ENCODE measurements at places on chromosomes 12 and 14. TPM values are rescaled to one million over a fixed set of nuclear protein-coding genes. Genes with fewer than 3 reads are reported as not detected.

The DAD1 gene
- total RNA-seq = 110 TPM

The GPX2 gene
- not detected for total RNA-seq

The PLEKHG7 gene
- total RNA-seq = not detected

The MUCL1 gene
- total RNA-seq = not detected

The ACSS3 gene
- total RNA-seq = not detected

The TMEM132D gene
- not detected for total RNA-seq

The SMIM41 gene
- not detected for total RNA-seq

The MGAT2 gene
- total RNA-seq = 58.5 TPM

The MOK gene
- total RNA-seq = 0.73 TPM

- peak; percentile 65 for DNase-seq
Observed at GRCh38 chr14:73771848-73772638, 57.9 kb upstream of the PNMA1 start.

DNA sequence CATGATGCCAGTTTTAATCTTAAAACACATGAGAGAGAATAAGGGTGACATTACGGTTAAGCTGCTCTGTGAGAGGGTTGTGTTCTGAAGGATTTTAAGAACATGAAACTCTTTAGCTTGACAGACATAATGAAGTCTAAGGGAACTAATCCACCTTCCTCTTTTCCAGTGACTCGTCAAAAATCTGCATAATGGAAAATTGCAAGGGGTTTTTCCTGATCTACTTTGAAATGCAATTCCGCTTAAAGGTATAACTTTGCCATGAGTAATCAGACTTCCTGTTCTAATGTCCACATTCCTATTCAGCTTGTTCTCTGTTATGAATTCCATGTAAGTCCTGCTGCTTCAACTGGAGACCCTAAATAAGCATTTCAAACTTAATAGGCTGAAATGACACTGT, at the start of gene ZNF705A:
Gene ZNF705A (plus strand): TSS at position 171 of the 400 bp plus-strand sequence. CDS start 15,611 bp downstream, outside the sequence.
- DNase-seq = no peak

GRCh38 chr14:75821831-75822521, 159.8 kb downstream of the TGFB3 start:
- DNase-seq = no peak

DNA sequence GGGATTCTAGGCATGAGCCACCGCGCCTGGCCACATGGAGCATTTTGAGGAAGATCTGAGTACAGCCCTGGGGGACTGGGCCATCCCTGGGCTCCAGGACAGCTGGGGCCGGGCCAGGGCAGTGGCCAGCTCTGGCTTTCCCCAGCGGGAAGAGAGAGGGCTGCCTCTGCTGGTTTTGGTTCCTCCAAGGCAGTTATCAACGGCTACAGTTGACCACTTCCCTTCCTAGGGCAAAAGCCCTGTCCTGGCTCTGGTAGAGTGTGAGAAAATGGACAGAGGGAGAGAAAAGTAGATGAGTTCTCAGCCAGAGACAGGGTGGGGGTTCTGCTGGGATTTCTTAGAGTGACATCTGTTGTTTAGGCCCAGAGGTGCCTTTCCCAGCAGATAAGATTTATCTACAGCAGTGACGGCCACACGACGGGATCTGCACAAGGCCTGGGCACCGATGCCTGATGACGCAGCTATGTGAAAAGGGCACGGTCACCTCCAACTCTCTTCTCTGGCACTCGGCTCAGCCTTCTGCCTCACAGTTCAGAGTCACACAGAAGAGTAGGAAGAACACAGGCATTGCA, 5.5 kb upstream of the HVCN1 start:
- DNase-seq = no peak

- no peak for DNase-seq
Observed at GRCh38 chr12:130862161-130862560, 9.7 kb upstream of the RAN start.

GRCh38 chr14:68124979-68125731, 305.6 kb downstream of the RAD51B start:
- no peak for DNase-seq

DNA sequence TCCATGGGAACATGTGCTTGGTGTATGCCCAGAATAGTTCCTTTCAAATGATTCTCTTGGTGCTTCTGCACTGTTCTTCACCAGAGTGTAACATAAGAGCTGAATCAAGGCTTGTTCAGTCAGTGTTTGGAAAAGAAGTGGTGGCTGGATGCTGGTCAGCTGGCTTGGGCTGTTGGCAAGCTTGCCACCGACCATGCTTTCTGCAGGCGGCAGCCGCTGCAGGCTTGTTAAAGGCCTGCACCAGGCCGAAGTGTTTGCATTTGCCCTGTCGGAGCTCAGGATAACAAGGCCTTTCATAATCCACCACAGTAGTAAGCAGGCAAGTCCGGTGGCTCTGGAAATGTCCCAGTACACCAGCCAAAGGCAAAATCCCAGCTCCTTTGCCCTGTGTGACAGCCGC, 26.9 kb downstream of the DAAM1 start:
- DNase-seq = no peak

- DNase-seq = peak; percentile 33
Observed at GRCh38 chr12:124321040-124321481, 26.2 kb downstream of the RFLNA start.

DNA sequence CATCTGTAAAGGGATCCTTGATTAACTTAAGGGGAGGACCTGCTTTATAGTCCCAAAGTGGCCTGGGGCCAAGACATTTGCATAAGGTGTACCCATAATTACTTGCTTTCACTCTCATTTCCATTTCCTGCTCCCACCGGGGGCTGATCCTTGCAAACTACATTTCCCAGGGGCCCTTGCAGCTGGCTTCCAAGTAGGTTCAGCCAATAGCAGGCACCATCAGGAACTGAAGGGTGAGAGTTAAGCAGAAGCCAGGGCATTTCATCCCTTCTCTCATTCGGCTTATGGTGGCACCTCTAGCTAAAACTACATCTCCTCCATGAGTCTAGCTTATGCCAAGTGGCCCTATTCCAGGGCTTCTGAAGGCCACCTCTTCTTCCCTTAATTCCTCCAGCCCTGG, 88.8 kb downstream of the CCDC60 start:
- DNase-seq = no peak

GRCh38 chr12:31301311-31301710, 24.6 kb downstream of the SINHCAF start:
- DNase-seq = no peak

GRCh38 chr14:62189698-62190097, 427.5 kb downstream of the SNAPC1 start:
- DNase-seq = no peak

GRCh38 chr12:69880571-69880970, 55.5 kb downstream of the MYRFL start:
- no peak for DNase-seq

- no peak for DNase-seq
Observed at GRCh38 chr14:104693482-104694431, 4.3 kb downstream of the INF2 start.

DNA sequence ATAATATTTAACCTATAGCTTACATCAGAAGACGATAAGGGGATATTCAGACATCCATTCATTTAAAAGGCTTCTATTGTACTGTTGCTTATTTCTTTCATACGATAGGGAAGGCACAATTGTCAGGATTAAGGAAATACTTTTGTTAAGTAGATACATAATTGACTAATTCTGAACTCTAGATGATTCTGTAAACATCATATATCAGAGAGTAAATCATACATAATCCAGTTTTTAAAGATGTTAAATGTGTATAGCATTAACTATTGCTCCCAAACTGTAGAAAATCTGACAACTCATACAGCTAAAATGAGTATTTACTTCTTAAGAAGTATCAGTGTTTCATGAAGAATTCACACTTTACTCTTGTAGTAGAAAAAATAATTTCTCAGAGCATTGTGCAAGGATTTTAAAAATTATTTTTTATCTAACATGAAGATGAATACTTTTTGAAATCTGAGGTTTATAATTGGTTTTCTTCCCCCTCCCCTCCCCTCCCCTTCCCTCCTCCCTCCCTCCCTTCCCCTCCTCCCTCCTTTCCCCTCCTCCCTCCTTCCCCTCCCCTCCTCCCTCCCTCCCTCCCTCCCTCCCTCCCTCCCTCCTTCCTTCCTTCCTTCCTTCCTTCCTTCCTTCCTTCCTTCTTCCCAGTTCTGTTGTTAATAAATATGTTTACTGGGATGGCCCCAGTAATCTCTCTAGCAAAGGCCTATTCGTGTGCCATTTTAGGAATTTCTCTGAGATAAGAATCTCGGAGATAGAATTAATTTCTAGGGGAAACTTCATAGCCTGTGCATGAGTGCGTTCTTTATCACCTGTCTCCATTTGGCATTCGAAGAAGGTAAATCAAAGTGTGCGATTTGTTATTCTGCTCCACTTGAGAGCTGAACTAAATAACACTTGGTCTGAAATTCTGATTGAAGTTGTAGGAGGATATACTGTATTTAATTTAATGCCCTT, 2.3 kb downstream of the NPAS3 start:
- no peak for DNase-seq

DNA sequence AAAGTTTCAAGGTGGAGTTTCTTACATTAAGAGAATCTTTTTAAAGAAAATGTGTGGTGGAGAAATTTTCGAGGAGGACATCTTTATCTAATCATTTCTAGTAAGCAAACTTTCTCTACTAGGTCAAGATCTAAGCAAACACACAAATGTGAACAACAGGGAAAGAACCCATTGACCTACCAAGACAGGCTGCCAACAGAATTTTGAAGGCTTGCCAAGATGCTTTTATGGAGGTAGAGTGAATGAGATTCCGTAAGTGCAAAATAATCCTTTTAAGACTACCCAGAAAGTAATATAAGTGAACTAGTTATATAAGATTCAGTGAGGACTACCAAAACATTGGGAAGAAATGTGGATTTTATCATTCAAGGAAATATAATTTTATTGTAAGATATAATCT, 357.1 kb upstream of the PDE3A start:
- DNase-seq = no peak

GRCh38 chr14:61562321-61563161, 132.8 kb upstream of the HIF1A start:
- DNase-seq = peak; percentile 29

DNA sequence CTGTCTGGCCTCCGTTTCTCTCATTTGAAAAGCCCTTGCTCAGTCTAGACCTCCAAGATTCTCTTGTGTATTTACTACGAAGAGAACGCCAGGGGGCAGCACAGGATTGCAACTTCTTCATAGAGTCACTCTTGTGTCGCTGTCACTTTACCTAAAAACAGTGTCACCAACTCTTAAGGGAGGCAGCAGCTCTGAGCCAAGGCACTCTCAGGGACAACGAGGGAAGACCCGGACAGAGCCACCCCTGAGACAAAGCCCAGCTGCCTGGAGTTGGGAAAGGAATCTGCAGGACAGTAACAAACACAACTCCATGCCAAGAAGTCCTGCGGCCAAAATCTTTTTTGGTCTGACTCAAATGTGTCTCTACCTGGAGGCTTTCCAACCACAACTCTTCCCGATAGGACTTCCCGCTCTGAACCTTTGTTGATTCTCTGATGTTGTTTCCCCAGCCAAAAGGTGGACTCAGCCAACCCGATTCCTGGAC, 9.6 kb upstream of the RPAP3 start:
- DNase-seq = peak; percentile 78

DNA sequence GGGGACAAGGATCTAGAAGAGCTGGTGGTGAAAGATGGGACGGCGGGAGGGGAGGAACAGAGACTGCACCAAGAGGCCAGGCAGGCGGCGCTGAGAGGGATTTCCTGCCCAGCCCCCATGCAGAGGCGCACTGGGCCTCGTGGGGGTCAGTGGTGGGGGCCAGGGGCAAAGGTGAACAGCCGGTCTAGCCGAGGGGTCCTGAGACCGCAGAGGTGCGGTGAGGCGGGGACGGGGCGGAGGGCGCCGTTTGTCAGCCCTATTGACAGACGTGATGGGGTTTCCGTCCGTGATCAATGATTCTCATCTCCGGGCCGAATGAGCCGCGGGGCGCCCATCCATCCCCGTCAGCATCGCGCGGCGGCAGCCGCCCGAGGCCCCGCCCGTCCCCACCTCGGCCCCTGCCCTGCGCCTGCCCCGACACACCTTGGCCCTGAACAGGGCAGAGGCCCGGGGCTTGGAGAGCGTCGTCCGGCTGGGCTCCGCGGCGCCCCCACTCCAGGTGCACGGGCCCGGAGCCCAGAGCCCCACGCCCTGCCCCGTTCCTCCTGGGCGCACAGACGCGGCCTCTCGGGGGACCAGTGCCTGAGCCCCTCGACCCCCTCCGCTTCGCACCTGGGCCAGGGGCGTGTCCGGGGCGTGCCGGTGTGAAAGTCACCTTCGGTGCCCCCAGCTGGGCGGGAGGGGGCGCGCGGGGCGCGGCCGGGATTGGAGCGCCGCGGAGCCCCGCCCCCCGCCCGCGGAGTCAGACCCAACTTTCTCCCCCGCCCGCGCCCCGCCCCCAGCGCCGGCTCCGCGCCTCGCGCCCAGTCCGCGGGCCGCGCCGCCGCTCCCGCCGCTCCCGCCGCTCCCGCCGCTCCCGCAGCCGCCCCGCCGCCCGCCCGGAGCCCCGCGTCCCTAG, at the start of gene NXPH4:
Gene NXPH4 (plus strand): TSS at position 781 of the 898 bp plus-strand sequence. CDS start 176 bp downstream, outside the sequence.
- DNase-seq = no peak

GRCh38 chr14:79578470-79578869, 632.8 kb downstream of the DIO2 start:
- DNase-seq = no peak

GRCh38 chr12:99528478-99528877, 119.1 kb upstream of the GARIN6 start:
- no peak for DNase-seq

DNA sequence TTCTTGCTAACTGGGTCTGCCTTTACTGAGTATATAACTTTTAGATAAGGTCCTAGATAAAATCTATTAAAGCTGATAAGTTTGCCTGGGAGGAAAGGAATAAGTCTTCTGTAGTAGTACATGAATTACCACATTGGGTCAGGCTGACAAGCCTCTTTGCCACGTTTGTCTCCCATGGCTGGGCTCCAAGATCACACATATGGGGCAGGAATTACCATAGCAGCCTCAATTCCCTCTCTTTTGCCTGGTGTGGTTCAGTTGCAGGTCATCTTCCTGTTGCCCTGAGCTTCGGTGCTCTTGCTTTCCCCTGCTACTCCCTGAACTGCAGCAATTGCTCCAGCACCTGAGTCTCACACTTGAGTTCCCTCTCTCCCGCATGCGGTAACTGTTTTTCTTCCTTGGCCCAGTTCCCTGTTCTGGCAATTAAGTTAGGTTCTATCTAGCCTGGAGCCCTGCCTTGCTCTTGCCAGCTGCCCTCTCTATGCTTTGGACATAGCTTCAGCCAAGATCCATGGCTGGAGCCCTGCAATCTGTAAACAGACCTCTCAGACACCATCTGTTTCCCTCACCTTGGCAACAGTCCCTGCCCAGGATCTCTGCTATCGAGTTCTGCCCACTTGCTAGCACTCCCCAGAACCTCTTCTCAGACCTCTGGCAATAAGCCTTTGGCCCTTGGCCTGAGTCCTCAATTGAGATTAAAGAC, 5.8 kb upstream of the GLT8D2 start:
- DNase-seq = no peak

- no peak for DNase-seq
Observed at GRCh38 chr12:42957561-42958290, 368.2 kb upstream of the PRICKLE1 start.

GRCh38 chr14:51780006-51780692, 80.3 kb upstream of the GNG2 start:
- DNase-seq = peak; percentile 70

- peak; percentile 63 for DNase-seq
Observed at GRCh38 chr12:123150744-123151456, at the start of gene PITPNM2. TSS of gene PITPNM2 (minus strand) at chr12:123151090. CDS start at chr12:123034590, 116,500 bp downstream.

DNA sequence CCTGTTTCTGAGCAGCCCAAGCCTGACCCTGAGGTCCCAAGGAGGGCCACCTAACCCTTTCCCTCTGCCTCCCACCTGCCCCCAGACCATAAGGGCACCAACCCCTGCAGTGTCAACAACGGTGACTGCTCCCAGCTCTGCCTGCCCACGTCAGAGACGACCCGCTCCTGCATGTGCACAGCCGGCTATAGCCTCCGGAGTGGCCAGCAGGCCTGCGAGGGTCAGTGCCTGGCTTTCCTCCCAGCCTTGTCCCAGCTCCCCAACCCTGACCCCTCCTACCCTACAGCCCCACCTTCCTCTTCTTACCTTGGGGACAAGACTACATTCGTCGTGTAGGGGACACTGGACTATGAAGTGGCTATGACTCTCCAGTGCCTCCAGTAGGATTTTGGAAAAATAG, 33.7 kb upstream of the LRP1-AS start:
- DNase-seq = no peak
